ENCODE measurements at places on chromosomes 11 and 22.
A peak's percentile ranks its signal among the peaks of the same experiment; 100 is the strongest.

DNA sequence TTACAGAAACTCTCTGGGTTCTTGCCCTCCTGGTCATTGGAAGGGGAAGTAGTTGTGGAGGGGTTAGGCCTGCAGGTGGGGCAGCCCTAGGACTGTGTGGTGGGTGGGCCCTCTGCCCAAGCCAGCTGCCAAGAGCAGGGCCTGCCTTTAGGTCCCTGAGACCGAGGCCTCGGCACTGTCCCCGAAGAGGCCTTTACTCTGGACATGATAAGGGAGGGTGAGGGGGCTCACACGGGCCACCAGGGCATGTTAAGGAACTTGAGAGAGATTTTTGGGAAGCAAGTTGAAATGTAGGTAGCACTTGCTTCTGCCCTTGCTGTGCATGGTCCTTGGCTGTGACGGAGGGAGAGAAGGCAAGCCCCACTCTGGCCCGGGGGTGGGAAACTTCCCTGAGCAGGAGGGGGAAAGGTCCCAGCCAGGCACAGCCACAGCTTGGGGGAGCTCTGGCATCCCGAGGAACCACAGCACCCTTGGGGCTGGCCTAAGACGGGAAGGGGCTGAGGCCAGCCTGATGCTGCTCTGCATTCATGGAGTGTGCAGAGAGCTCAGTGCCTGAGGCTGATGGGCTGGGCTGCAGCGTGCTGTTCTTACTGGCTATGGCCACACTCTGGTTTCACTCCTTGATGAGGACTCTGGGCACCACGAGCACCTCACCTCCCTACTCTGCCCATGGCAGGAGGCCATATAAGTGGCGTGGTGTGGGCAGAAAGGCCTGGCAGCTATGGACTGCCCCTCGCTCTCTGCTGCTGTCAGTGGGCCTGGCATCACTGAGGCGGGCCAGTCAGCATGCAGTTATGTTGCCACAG is 7.8 kb upstream of the RANBP1 start:
- DNase-seq: no peak

GRCh38 chr11:2395211-2395730 is 5.3 kb upstream of the TSSC4 start:
- DNase-seq: no peak

GRCh38 chr11:22656130-22656529 is 10.3 kb upstream of the GAS2 start:
- no peak for DNase-seq

- peak; percentile 54 for DNase-seq
Observed at GRCh38 chr11:1310772-1311468, 1.5 kb upstream of the TOLLIP start.

- DNase-seq: no peak
Observed at GRCh38 chr11:128913806-128914205, 22.6 kb downstream of the KCNJ5 start.

- no peak for DNase-seq
Observed at GRCh38 chr22:39652990-39653786, 82.6 kb downstream of the CACNA1I start.

- no peak for DNase-seq
Observed at GRCh38 chr11:112523477-112523876, 262.8 kb upstream of the PLET1 start.

DNA sequence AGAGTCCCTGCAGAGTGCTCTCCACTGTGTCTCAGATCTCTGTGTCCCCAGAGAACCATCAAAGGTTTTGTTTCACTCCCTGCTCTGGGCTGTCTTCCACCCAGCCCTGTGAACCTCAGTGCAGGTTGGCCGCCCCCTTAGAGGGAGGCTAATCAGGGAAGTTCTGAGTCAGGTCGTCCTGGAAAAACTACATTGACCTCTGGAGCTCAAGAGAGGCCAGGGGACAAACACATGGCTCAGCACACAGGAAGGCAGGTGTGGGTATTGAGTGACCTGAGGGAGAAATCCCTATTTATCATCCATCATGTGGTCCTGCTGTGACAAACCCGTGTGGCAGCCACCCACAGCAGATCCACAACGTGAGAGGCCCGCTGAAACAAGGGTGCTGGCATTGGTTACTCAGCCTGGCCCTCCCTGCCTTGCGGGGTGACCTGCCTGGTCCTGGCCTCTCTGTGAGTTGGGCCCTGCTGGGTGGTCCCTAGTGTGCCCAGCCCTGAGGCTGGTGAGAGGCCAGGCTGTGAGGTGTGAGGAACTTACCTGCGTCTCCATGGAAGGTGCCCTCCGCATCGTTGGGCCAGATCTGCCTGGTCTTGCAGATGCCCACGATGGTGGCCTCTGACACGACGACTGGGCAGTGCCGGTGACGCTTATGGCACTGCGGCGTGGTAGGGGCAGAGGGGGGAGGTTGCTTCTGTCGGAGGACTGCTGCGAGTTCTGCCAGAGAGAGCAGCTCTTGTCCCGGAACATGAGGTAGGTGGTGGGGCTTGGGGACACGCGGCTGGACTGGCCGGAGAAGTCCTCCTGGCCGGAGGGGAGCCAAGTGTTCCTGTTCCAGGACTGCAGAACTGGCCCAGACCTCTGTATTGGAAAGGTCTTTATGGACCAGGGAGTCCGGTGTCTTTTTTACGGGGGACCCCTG is 669 bp upstream of the BCR start:
- DNase-seq: no peak
